ENCODE measurements at places on chromosomes 6 and 20.

DNA sequence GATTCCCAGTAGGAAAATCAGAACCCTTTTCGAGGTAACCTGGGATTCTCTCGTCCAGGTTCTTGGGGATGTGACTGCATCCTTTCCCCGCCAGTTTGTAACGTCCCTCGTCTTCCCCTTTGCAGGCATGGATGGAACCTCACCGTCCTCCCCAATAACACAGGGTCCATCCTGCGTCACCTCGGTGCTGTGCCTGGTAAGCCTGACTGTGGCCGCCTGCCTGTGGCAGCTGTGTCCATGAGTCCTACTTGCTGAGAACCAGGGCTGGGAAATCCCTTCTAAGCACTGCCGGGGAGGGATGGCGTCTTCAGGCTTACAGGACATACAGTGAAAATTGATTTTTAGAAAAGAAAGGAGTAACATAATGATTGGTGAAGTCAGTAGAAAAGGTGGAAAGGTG lies 155.6 kb downstream of the DTNBP1 start:
- no peak for DNase-seq

GRCh38 chr6:131831392-131831791 lies 23.6 kb downstream of the ENPP1 start:
- no peak for DNase-seq

DNA sequence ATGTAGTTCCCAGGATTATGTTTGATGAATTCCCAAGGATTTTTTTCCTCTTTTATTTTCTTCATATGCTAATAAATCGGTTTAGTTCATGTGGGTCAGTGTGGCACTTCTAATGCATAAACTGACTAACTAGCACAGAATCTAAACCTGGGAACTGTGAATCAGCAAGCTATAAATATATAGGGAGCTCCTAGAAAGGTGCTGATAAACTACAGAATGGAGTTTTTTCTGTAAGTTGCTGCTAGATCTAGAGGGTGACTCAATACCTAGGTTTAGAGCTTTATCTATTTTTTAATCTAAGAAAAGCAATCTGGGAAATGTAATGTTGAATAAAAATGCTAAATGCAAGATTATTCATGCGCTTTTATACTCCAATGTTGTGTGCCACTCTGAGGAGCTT lies 118.8 kb upstream of the PTCHD4 start:
- no peak for DNase-seq

- DNase-seq = no peak
These were observed 147.4 kb downstream of the ALDH8A1 start for GRCh38 chr6:134802426-134803058.

DNA sequence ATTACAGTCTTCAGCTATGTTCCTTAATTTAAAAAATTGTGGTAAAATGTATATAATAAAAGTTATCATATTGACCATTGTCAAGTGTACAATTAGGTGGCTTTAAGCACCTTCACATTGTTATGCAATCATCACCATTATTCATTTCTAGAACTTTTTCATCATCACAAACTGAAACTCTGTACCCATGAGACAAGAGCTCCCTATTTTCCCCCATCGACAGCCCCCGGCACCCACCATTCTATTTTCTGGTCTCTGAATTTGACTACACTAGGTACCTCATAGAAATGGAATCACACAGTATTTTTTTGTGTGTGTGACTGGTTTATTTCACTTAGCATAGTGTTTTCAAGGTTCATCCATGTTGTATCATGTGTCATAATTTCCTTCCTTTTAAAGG lies 39.7 kb upstream of the FYN start:
- DNase-seq = no peak

DNA sequence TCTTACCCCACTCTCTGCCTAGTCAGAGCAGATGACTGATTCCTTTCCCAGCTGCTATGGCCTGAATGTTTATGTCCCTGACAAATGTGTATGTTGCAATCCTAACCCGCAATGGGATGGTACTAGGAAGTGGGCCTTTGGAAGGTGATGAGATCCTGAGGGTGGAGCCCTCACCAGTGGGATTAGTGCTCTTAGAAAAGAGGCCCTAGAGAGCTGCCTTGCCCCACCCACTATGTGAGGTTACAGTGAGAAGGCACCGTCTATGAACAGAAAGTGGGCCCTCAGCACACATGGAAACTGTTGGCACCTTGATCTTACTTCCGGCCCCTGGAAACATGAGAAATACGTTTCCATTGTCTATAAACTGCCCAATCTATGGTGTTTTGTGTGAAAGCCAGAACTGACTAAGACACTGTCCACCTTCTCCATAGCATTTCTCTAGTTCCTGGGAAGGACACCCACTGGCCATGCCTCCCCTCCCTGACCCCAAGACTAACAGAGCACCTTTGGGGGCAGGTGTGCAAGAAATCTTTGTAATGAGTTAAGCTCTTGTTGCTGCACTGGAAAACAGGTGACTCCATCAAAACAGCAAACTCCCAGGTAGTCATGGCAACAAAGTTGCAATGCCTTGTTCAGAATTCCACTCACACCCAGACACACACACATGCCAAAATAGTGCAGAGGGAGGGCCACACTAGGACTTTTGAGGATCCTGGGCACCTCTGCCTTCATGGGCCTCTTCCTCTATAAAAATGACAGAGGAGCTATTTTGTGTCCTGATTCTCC lies 16.2 kb downstream of the GABRR2 start:
- no peak for DNase-seq

DNA sequence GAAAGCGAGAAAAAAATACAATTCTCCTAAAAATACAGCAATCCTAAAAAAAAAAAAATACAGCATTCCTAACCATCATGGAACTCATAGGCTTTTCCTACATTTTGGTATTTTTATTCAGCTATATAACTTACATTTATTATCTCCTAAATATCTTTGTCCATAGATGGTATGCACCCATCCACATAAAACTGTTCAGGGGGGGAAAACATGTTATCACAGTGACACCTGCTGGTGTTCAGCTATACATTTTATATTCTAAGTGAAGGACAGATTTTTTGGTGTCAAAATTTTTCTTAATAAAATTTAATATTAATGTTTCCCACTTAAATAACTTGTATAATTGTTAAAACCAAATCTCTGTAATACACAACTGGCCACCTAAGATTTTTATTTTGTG lies 58.0 kb downstream of the BLOC1S5 start:
- DNase-seq = no peak

DNA sequence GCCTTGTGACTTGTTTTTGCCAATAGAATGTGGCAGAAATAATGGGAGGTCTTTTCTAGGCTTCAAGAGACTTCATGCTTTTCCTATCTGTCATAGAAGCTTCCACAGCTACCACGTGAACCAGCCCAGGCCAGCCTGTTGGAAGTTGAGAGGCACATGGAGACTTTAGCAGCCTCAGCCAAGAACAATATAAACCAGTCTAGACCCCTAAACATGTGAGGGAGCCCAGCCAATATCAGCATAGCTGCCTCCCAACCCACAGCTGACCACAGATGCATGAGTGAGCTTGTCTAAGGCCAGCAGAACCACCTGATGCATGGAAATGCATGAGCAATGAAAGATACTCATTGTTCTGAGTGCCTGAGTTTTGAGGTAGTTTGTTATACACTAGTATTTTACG lies 540.7 kb upstream of the BTBD3 start:
- DNase-seq = no peak

- no peak for DNase-seq
These were observed 23.7 kb upstream of the TRPC4AP start for GRCh38 chr20:35116258-35116657.

GRCh38 chr6:11040134-11040533 lies 4.0 kb downstream of the ELOVL2 start:
- no peak for DNase-seq

GRCh38 chr6:25035512-25036435 lies 100.0 kb upstream of the RIPOR2 start:
- no peak for DNase-seq

DNA sequence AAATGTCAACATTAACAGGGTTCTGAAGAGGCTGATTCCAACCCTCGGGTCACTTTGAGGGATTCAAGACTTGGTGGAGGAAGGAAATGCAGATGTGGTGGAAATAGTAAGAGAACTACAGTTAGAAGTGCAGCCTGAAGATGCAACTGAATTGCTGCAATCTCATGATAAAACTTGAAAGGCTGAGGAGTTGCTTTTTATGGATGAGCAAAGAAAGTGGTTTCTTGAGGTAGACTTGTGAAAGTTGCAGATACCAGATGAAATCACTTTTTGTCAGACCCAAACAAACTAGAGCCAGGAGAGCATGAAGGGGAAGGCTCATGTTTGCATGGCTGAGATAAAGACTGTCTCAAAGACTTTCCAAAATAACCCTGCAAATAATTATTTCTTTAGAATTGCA lies 16.2 kb downstream of the ANKRD6 start:
- DNase-seq = no peak

- no peak for DNase-seq
These were observed 80.5 kb downstream of the SMLR1 start for GRCh38 chr6:130907687-130908086.

DNA sequence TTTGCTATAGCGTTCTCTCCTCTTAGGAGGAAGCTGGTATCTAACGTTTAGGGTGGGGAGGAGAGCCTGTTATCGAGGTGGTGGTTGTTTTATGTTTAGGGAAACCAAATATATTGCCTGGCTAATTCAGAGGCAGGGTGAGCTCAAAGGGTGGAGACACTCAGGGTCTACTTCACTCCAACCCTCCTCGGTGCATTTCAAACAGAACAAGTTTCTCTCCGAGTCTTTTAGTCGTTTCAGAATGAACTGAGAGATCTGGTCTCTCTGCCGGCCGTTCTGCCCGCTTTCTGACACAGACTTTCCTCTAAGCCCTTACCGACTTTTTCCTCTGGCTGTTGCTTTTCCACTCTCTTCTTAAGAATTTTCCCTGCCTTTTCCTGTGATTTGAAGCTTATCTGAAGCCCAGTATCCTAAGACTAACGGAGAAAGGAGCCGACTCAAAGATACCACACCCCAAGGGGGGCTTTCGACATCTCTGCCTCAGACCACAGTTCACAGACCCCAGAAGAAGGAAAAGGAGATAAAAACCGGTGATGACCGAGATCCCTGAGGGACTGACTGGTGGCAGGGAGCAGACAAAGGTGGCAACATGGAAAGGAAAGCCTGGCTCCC lies 865 bp downstream of the STK38 start:
- no peak for DNase-seq

DNA sequence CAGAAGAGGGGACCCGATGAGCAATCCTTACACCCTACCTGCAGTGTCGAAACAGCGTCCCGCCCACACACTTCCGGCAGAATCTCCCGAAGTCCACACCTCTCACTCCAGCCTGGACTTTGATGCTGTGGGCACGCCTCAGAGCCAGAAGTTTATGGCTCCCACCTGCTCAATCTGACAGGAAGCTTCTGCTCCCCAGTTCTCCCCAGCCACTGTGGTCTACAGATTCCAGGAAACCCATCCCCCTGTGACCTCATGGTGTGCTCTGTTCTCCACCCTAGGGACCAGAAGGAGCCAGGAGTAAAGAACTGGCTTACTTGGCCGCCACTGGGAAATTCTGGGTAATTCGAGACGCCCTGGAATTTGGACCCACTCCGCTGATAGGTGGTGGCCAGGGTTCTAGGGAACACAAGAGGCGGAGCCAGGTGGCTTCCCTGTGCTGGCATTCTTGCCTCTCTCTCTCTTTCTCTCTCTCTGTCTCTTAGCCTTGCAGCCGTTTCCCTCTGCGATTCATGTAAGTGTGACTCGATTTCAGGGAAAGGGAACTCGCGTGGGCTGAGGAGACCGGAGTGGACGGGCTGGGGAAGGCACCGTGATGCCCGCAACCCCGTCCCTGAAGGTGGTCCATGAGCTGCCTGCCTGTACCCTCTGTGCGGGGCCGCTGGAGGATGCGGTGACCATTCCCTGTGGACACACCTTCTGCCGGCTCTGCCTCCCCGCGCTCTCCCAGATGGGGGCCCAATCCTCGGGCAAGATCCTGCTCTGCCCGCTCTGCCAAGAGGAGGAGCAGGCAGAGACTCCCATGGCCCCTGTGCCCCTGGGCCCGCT lies at the start of gene TRIM15:
TRIM15 (plus strand) TSS at position 457 of the 828 bp plus-strand sequence; CDS start at position 596, 139 bp downstream.
- DNase-seq = no peak
